ENCODE measurements at places on chromosomes 6 and 20. TPM values are rescaled to one million over a fixed set of nuclear protein-coding genes. Genes with fewer than 3 reads are reported as not detected.

PAX1 gene
- total RNA-seq = not detected

GRCh38 chr6:168071620-168072019 lies 7.4 kb downstream of the FRMD1 start:
- no peak for DNase-seq

GRCh38 chr20:47334022-47334551 lies 22.4 kb downstream of the ZMYND8 start:
- peak; percentile 96 for DNase-seq

- no peak for DNase-seq
Observed at GRCh38 chr6:150631283-150631983, 31.7 kb downstream of the PLEKHG1 start.

GRCh38 chr6:75116946-75117345 lies 88.9 kb downstream of the COL12A1 start:
- peak; percentile 42 for DNase-seq

DNA sequence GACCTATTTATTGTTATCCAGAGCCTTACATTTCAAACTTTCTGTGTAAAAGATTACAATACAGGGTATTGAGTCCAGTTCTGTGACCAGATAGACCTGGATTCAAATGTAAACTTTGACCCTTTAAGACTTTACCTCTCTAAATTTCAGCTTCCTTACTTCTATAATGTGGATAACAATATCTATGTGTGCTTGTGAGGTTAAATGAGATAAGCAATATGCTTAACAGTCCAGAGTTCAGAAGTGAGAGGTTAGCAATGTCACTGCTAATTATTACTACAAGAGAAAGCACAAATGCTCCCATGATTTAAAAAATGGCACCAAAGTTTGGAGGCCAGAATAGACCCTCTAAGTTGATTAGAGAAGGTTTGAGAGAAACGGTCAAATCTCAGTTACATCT lies 27.5 kb downstream of the EPB41L2 start:
- no peak for DNase-seq

DNA sequence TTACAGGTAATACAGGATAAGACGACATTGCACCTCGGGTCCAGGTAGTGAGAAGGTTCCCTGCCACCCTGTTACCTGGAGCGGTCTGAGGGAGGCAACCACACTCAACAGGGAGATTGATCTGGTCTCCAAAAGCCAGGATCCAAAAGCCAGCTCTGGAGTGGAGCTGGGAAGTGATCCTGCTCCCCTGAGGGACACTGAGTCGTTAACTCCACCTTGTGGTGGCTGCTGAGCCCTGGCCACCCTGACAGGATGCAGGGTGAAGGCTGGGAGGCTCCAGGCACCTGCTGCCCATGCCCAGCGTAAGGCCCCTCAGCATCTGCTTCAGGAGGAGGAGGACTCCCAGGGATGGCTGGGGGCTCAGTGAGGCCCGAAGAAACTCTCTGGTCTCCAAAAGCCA lies 38.7 kb upstream of the SLC22A2 start:
- DNase-seq = no peak

DNA sequence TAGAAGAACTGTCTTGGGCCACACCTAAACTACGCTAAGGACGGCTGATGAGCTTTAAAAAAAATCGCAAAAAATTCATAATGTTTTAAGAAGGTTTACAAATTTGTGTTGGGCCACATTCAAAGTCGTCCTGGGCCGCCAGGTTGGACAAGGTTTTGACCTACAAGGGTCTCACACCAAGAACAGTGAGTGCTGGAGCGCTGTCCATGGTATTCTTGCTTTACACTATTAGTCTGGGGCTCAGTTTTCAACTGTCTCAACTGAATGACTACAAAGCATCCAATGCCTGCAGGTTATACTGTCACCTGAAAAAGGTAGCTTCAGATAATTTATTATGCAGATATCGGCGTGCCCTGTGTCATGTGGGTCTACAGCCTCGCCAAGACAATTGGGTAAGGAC lies 3.7 kb upstream of the FAXC start:
- DNase-seq = peak; percentile 7

- no peak for DNase-seq
Observed at GRCh38 chr6:53059648-53060589, 5.3 kb upstream of the FBXO9 start.

ISM1 gene
- not detected for total RNA-seq

DNA sequence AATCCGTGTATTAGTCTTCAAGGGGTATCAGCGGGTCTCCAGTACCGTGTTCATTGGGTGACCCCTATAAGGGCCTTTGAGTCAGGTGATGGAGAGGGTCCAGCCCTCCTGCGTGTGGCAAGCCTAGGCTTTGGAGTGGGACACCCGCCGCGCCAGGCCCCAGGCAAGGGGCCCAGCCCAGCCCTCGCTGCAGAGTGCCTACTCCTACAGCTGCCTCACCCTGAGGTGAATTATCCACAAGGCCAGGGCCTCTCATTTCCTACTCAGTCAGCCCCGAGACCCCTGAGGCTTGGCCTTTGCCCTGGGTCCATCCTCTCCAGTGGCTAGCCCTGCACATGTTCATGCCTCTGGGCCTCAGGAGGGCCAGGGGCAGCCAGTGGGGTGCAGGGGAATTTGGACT lies 45.1 kb downstream of the TMEM242 start:
- DNase-seq = no peak

DNA sequence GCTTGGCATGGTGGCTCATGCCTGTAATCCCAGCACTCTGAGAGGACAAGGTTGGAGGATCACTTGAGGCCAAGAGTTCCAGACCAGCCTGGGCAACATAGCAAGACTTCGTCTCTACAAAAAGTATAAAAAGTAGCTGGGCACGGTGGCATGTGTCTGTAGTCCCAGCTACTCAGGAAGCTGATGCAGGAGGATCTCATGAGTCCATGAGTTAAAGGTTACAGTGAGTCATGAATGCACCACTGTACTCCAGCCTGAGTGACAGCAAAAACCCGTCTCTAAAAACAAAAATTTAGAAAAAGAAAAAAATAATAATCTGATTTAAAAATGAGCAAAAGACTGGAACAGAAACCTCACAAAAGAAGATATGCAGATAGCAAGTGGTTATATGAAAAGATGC lies 279.7 kb downstream of the RNGTT start:
- peak; percentile 36 for DNase-seq

FAM162B gene
- total RNA-seq = 3.2 TPM
